ENCODE measurements at places on chromosomes 4 and X.

DNA sequence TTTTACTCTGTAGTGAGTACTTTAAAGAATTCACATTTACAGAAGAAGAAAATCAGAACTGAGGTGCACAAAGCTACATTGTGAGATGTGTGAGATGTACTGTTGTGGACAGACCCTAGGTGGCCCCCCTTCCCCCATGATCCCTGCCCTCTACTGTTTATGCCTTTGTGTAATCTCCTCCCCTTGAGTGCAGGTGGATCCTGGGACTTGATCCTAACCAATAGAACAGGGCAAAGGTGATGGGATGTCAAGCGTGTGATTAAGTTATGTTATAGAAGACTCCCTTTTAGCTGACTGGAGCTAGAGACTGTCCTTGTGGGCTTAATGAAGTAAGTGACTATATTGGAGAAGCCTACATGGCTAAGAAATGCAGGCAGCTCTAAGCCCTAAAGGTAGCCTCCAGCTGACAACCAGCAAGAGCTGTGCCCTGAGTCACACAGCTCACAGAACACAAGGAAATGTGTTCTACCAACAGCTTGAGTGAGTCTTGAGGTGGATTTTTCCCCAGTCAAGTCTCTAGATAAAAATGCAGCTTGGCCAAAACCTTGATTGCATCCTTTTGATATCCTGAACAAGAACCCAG is 225.2 kb upstream of the LEF1 start:
- DNase-seq = no peak

DNA sequence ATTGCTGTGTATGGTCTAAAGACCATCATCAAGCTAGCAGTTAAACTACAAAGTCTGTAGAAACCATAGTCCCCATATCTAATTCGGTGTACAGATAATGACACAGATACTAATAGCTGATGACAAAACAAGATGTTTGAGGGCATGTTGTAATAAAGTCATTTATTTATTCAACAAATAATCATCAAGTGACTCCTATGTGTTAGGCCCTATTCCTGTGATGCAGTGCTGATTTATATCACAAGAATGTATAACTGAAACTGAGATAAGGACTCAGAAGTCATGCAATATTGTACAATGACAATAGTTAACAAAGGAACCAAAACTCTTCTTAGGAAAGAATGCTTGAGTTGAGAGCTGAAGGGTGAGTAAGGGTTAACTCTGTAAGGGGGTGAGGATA is 315.0 kb upstream of the NR3C2 start:
- DNase-seq = no peak

DNA sequence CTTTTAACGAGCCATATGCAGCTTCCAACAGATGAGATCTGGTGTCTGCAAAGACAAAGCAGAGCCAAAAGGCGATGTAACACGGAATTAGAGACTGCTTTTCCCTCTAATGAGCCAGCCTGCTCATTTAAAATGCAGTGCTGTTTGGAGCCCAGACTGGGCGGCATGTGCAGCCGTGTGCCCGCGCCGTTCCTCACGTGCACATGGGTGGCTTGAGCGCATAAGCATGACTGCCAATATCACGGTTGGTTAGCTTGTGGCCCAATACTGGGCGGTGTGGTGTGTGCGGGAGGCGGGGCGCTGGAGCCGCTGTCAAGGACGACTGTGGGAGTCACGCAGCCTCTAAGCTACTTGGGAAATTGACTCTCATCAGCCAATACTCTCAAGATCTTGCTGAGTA is 87.0 kb upstream of the SCOC start:
- no peak for DNase-seq

DNA sequence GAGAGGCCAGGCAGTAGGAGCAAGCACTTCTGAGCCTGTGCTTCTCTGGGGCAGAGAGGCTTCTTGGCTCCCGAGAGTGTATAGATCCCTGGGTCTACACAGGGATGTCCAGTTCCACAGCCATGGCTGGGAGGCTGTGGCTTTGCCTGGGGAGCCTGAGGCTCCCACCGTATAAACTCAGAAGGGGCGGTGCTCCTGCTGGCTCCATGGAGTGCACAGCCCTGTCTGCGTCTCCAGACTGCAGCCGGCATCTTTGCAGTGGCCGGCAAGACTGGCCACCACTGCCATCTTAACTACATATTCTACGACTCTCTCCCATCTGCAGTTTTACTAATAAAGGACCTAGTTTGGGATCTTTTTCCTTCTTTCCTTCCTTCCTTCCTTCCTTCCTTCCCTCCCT is 1253.8 kb downstream of the C4orf33 start:
- DNase-seq = no peak

GRCh38 chrX:68681443-68681941 is 34.0 kb downstream of the STARD8 start:
- no peak for DNase-seq

- DNase-seq = no peak
Measured at GRCh38 chr4:111388561-111388960, 756.7 kb upstream of the FAM241A start.

DNA sequence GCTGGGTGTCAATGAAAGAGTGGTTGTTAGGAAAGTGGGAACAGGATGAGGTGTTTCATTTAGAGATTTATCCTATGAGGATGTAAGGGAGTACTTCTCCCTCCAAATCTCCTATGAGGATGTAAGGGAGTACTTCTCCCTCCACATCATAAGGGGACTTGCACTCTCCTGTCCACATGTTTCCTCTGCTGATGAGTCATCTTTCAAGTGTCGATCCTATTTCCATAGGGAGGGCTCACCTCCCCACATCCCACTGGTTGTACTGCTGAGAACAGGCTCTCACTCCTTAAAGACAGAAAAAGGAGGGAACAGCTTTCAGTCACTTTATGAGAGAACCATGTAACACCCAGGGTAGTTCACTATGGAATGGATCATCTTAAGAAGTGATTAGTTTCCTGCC is 65.0 kb downstream of the INPP4B start:
- DNase-seq = no peak

DNA sequence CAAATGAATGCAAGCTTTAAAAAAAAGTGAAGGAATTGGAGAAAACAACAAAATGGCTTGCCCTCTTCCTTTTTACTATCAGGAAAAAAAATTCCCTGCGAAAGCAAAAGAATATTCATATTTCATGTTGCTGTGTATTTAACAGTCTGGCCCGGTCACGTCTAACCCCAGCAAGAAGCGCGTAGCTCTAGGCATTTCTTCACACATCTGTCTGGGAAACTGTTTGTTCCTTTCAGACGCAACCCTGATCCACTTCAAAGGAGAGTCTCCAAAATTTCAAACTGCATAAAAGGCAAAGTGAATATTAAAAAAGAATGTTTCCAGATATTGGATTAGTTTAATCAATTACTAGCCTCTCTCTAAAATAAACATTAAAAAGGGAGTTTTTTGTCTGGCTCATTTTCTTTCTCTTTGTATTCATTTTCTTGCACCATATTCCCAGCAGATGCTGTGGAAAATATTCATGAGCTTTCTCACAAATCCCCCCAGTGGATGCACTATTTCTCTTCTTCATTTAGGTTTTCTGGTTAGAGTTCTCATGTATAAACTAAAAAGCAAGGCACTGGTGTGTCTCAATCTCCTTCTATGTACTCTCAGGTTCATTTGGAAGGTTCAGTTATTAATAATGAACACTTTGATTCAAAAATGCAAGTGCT is 145.3 kb downstream of the MID1 start:
- no peak for DNase-seq

GRCh38 chrX:150774798-150775568 is 81.8 kb downstream of the MTMR1 start:
- DNase-seq = no peak

- DNase-seq = no peak
Measured at GRCh38 chr4:111204797-111205196, 581.9 kb upstream of the PITX2 start.

DNA sequence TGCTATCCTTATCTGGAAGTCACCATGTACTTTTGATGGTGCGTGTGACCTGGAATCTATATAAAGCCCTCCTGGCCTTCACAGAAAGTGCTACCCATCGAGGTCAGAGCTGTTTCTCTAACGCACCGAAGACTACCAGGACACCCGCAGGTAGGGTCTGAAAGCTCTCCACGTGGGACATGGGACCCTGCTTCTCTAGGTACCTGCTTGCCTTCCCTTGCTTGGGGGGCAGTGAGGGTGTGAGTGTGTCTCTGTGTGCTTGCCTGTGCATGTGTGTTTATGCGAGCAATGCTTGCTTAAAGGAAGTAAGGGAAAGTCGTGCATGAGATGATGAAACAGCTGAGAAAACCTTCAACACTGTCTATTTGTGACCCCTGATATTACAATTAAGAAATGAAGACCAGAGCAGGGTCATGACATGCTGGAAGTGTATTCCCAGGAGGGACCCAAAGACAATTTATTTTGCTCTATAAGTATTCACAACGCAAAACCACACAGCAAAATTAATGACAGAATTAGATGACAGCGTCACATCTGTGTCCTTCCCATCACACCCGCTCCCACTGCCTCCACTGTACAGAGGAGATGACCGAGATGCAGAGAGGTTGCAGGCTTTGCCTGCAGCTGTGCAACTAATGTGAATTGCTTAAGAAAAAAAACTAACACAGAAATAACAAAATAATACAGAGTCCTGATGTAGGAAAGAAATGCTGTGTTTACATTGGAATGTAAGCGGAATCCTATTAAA is 76.4 kb upstream of the HELT start:
- no peak for DNase-seq

DNA sequence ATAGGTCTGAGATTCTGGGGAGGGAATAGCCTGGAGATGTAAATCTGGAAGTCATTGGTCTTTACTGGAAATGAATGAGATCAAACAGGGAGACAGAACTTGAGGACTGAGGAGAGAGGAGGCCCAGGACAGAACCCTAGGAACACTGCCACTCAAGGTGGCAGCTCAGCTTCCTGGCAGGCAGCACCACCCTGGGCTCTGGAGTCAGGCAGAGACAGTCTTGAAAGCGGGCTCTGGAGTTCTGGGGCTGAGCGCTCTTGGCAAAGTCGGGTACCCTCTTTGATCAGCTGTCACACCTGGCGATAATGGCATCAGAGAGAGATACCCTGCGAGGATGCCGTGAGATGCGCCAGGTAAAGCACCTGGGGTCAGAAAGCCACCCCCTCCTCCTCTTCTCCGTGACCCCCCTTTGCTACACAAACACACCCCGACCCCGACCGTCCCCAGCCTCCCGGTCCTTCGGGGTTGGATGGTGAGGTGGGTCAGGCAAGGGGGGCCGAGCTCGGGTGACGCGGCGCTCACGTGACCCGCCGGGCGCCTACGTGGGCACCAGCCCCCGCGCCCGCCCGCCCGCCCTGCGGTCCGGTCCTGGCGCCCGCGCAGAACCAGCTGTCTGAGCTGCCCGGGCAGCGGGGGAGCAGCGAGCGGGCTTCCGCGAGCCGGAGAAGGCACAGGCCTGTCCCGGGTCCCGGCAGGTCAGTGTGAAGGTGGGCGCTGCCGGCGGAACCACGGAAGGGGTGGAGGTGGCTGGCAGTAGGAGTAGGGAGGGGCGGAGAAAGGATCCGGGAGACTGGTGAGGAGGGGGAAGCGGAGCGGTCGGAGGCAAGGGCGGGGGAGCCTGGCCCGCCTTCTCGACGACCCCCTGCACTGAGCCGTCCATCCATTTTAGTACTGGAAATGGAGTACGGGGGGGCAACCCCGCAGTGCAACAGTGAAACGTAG is at the start of gene TCEAL3:
Gene TCEAL3 (plus strand): TSS at position 600 of the 942 bp plus-strand sequence. CDS start 1,102 bp downstream, outside the sequence.
- DNase-seq = no peak

DNA sequence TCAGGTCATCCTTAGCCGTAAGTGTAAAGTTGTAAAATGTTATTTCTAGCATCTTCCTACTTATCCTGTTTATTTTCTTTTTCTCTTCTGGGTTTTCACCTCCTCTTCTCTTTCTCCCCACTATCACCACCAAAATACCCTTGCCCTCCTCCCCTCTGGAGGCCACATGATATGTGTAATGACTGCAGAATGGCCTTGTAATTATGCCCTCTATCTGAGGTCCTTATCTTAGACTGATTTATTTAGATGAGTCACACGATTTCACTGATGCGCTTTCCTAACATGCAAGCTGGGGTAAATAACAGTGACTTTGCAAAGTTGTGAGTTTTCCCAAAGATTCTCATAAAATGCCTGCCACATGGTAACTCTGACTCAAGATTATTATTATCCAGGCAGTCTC is 231.8 kb upstream of the GPRIN3 start:
- DNase-seq = no peak

DNA sequence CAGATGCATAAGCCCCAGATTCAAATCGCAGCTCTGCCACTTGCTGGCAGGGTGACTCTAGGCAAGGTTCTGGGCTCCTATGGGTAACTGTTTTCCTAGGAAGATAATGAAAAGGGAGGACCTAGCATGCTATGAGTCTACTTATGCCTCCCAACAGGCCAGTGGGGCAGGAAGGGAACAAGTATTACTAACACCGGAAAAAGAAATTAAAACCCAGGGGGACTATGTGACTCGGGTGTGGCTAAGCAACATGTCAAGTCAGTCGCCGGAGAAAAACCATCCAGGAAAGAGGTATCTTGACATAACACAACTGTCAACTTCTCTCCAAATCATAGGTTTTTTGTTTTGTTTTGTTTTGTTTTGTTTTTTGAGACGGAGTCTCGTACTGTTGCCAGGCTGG is 45.5 kb upstream of the RBPJ start:
- no peak for DNase-seq

DNA sequence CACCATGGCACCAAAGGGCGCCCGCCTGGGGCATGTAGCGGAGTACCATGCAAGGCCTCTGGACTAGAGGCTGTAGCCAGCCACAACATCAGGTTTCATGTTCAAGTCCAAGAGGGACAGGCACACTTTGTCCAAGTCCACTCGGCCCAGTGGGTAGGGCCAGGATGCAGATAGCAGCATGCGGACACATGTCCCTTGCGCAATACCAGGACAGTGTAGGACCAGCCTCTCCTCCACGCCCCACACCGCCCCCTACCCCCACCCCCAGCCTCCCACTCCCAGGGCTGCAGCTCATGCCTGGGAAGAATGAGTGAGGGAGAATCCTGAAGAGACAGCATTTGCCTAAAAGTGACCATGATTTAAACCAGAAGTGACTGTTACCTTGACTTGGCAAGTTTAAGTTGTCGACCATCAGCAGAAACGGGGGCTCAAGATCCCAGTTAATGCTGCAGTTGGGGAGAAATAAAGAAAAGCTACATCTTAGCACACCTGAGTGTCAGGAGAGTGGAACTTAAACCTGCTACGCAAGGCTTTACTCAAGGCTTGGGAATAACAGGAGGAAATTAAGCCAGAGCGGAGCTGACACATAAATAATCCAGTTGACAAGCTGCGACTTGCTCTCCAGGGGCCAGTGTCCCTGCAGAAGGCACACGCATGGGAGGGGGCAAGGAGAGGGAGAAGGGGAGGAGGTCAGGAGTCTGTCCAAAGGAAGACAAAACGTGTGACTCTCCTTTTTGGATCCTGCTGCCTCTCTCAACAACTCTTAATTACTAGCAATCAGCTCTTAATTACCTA is 221.7 kb downstream of the BCOR start:
- no peak for DNase-seq

GRCh38 chr4:184255361-184255760 is 37.7 kb upstream of the ENPP6 start:
- no peak for DNase-seq

DNA sequence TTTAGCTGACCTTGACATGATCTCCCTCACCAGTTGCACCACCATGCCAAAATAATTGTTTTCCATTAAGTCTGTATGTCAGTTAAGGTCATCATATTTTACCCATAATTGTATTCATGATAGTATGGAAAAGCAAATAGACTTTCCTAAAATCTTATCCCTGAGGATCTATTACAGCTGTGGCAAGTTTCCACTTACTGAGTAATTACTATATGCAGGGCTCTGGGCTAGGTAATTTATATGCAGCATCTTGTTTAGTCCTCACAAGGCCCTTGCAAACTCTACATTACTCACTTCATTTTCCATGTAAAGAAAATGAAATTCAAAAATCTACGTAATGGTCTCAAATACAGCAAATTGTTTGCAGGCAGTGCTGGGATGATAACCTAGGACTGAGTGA is 34.8 kb downstream of the YIPF7 start:
- no peak for DNase-seq

GRCh38 chr4:28799696-28800095 is 1920.5 kb upstream of the PCDH7 start:
- DNase-seq = no peak

Measured in bone marrow (tissue), 2 donors.